ENCODE measurements at places on chromosomes 2 and 18.

DNA sequence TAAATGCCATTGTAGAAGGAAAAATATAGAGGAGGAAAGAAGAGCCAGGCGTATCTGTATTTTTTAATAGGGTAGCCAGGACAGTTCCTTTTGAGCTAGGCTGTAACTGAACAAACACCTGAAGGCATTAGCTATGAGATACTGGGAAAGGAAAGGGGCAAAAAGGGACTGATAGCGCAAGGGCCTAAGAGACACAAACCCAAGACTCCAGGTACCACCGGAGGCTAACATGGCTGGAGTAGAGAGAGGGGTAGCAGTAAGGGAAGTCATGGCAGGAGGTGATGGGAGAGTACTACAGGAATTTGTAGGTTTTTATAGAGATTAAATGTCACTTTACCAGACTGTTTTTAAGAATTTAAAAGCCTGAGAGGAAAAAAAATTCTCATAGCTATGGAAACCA is 20.7 kb downstream of the PNO1 start:
- DNase-seq: no peak

- no peak for DNase-seq
Measured at GRCh38 chr2:4549666-4550210, 846.4 kb downstream of the DCDC2C start.

DNA sequence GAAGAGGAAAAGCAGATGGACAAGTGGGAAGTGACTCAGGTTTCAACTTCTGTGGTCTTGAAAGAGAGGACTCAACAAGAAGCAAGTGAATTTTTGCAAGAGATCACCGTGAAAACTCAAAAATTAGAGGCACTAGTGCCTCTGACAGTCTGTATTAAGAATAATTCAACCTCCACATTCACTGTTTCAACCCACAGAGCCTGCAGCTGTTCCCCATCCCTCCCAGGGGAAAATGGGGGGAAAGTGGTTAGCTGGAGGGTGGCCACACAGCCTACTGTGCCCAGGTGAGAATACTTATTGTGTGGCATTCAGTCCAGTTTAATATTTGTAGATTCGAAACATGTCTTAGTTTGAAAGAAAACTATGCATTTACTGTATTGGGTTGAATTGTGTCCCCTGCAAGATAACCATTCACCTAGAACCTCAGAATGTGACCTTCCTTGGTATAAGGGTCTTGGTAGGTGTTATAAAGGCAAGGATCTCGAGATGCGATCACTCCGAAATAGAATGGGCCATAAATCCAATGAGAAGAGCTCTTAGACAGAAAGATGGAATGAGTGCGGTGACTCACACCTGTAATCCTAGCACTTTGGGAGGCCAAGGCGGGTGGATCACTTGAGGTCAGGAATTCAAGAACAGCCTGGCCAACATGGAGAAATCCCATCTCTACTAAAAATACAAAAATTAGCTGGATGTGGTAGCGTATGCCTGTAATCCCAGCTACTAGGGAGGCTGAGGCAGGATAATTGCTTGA is 94.3 kb downstream of the IRS1 start:
- no peak for DNase-seq

DNA sequence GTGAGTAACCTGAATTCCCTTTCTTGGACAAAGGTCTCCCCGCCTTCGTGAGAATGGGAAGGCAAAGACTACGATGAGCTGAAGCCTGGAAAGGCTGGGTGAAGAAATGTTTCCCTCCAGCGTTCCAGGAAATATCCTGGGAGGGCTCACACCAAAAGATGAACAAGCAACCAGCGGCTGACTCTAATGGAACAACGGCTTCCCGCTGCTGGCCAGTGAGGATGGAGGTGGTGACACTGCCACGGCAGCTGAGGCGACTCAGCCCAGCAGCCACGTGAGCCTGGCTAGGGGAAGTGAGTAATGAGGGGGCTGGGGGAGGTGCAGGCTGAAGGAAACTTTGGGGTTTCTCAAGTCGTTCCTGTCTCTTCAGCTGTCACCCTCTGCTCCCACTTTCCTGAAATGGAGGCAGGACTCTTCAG is 105.0 kb upstream of the SMAD7 start:
- no peak for DNase-seq

GRCh38 chr2:97935719-97936161 is 60.0 kb downstream of the TMEM131 start:
- DNase-seq: no peak

GRCh38 chr18:31325051-31325450 is 7.1 kb downstream of the DSG1 start:
- DNase-seq: no peak

GRCh38 chr18:5943514-5943913 is 48.2 kb upstream of the TMEM200C start:
- DNase-seq: peak; percentile 18

DNA sequence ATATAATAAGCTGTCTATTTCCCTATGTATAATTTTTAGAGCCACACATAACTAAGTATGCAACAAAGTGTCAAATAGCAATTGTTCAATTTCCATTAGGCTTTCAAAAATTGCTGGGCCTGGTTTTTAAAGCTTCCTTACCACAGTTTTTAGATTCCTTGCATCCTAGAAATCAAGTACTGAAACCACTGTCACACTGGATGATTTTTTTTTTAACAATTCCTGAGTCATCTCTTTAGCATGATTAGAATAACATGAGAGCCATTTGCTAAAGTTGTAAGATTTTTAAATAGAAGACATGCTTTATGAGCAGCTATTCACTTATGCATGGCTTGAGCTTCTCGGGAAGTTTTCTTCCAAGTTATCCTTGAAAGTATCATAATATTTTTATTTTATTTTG is 319.5 kb upstream of the NXPH2 start:
- DNase-seq: no peak

GRCh38 chr2:3427272-3427671 is 47.8 kb downstream of the TRAPPC12 start:
- DNase-seq: no peak

- DNase-seq: no peak
Measured at GRCh38 chr2:213980883-213981282, 430.0 kb upstream of the VWC2L start.

- DNase-seq: no peak
Measured at GRCh38 chr2:240296104-240296406, 139.4 kb upstream of the GPC1 start.
